NCI-H1048 (cell line): ENCODE measurements at places on chromosomes 6 and 20.

DNA sequence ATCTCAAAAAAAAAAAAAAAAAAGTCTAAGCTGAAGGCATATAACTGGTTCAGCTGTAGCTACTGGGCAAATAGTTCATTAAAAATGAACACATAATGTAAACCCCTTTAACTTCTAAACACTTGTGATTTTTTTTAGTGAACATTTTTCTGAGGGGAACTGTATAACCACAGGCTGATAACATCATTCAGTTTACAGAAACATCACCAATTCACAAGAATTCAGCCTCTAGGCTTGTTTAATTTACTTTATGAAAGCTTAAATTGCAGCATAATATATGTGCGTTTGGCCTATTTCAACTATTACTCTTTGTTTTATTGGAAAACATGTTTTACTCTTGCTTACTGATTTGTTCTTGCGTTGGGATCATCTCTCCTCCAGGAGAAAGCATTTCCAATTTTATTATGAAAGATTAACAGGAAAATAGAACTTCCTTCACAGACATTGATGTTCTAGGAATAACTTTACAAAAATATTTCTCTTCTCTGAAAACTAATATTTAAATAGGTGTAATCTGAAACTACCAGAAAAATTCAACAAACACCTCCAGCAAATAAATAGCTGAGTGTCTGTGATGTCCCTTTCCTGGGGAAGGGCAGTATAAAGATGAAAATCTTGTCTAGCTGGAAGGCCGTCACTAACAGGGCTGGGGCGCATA is 284.5 kb downstream of the UST start:
- DNase-seq = no peak

- no peak for DNase-seq
These were observed 434.3 kb downstream of the TBC1D32 start for GRCh38 chr6:120899932-120900331.

- no peak for DNase-seq
These were observed 483.0 kb upstream of the ID4 start for GRCh38 chr6:19354181-19354580.

GRCh38 chr6:139323511-139324300 is 31.9 kb upstream of the TXLNB start:
- no peak for DNase-seq

DNA sequence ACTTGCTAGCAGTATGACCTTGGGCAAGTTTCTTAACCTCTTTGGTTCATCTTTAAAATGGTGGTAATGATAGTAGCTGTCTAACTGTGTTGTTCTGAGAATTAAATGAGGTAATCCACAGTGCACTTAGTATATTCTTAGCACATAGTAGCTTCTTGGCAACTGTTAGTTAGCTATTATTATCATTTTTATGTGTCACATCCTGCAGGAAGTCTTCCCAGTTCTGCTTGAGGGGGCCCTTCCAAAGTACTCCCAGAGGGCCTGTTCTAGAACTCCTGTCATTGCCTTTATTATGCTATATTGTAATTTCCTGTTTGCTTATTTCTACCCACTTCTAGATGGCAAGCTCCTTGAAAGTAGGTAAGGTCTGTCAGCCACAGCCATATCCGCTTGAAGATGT is 30.6 kb downstream of the ANKS1A start:
- DNase-seq = no peak

DNA sequence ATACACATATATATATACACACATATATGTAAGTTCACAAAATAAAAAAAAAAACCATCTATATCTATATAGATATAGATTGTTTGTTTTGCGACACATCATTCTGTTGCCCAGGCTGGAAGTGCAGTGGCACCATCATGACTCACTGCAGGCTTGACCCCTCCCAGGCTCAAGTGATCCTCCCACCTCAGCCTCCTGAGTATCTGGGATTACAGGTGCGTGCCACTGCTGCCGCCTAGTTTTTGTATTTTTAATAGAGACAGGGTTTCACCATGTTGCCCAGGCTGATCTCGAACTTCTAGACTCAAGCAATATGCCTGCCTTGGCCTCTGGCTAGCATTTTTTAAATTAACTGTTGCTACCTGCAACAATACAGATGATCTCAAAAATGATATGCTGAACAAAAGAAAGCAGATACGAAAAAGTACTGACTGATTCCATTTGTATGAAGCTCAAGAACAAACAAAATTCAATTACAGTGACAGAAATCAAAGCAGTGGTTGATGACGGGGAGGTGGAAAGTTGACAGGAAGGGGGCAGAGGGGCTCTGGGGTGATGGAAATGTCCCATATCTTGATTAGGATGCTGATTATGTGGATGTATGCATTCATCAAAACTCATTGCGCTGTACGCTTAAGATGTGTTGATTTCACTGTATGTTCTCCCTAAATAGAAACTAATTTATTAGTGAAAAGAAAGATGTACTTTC is 49.6 kb downstream of the ATXN1 start:
- DNase-seq = no peak

DNA sequence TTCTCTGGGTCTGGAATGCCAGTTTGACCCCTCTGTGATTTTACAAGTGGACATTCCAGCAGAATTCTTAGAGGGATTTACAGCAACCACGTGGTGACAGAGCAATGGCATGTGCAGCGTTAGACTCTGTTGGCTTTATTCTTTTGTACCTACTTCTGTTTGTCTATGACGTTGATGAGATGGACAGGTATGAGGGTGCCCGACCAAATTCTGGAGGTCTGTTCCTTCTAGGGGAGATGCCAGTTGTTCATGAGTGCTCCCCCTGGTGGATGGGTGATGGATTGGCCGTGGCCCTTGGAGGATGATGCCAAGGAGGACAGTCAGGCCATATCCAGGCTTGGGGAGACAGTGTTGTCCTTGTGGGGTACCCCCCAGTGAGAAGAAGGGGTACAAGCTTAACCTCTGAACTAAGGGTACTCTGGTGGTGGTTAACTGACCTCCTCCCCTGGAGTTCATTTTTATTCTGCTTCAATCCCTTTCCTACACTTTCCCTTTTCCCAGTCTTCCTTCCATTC is 198.6 kb downstream of the DTNBP1 start:
- DNase-seq = no peak

DNA sequence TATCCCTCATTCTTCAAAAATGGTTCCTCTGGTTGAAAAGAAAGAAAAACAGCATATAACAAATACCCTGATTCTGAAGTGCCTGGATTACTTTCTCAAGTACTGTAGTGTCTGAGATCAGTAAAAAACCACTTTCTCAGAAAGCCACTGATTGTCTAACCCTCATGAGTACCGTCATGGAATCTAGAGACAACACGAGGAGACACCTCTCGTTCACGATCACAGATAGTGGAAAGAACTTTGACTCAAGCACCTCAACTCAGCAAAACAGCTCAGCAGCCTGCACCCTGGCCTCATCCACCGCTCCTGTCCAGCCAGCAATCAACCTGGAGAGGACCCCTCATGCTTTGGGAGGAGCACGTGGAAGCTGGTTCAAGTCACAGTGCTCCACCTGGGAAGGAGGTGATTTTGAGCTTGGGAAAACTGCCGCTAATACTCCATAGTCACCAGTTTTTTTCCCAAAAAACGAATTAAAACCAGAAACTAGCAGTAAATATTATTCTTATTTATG is 1.0 kb downstream of the SCML4 start:
- no peak for DNase-seq
